ENCODE measurements at places on chromosomes 2 and 18.
A peak's percentile ranks its signal among the peaks of the same experiment; 100 is the strongest.

DNA sequence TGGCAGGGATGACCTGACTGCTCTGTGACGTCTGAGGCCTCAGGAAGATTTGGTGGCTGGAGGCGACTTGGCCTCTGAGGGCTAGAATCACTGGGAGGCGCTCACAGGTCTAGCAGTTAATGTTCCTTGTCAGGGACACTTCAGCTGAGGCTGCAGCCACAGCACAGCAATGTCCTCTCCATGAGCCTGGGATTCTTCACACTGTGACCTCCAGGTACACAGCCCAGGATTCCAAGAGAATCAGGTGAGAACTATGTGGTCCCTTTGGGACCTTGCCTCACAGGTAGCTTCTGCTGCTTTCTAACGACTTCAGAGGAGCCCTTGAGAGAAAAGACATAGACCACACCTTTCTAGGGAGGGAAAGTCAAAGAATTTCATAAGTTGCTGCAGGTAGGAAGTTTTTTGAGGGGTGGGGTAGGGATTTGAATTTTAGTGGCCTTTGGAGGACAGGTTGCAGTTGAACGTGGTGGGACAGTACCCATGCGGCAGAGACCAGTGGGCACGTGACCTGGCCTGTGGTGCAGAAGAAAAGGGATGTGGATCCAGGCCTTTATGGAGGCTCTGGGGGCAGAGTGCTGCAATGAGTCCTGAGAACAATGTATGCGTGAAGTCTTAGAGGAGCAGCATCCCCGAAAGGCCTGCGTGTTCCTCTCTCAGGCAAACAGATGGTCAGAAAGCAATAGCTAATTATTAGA is 86.2 kb downstream of the LYPD1 start:
- DNase-seq, result no peak

GRCh38 chr18:48711651-48712486 is 173.0 kb downstream of the CTIF start:
- DNase-seq, result no peak

DNA sequence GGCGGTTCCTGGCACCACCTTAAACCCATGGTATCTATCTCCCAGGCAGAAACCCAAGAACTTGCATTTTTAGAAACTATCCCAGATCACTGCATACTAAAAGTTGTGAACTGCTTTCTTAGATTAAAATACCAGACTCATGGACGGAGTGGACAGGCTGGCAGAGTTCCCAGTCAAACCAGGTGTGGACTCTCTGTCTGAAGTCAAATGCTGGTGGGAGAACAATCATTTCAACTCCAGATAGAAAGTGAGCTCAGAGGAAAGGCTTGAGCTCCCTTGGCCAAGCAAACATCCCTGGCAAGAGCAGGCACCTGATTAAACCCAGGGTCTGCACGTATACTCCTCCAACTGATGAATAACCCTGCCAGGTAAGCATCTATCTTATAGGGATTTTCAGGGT is 19.5 kb downstream of the NXPH2 start:
- no peak for DNase-seq

DNA sequence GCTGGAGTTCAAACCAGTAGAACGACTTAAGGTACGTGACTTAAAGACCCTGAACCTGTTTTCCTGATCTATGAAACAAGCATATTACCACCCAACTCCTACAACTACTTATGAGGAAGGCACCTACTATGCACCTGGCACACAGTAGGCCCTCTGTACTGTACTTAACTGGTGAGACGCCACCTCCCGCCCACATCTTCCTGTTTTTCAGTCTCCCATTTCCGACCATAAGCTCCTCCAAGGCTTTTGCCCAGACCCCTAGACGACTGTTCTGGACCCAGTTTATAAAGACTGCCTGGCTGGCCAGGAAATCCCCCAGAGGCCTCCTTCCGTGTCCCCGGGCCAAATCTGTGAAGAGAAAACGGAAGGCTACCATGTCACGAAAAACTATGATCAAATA is 1.5 kb downstream of the GALNT14 start:
- DNase-seq, result no peak

- DNase-seq, result no peak
These were observed 37.9 kb downstream of the NCK2 start for GRCh38 chr2:105782646-105783045.

- DNase-seq, result no peak
These were observed 77.8 kb upstream of the HS6ST1 start for GRCh38 chr2:128396500-128396891.

GRCh38 chr2:74575320-74575719 is 20.8 kb downstream of the DOK1 start:
- DNase-seq, result no peak

DNA sequence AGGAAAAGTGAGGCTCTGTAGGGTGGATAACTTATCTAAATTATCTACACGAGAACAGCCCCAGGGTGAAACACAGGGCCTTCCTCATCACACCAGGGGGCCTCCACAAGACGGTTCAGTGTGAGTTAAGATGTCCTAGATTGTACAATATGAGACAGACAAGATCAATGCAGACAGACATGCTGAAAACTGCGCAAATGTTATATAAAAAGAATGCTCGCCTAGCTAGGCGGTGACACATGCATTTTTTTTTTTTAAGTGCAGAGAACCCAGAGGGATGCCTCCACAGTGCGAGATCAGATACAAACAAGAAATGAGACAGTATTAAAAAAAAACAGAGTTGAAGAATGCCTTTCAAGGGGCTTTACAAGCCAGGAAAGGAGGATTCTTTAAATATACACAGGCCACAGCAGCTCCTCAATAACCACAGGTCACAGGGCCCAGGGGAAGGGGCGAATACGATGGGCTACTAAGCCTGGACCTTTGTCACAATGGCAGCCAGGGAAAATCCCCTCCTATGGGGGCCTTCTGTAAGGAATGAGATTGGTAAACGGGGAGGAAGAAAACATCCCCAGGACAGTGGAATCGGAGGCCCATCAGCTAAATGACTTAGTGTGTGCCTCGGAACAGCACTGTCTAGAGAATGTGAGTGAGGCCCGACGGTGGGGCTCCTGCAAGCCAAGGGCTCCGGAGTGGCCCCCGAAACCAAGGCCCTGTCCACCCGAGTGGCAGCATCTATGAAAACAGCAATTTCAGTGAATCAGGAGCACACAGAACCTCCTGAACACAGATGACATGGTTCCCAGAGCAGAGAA is 48.9 kb downstream of the ADCY3 start:
- no peak for DNase-seq

DNA sequence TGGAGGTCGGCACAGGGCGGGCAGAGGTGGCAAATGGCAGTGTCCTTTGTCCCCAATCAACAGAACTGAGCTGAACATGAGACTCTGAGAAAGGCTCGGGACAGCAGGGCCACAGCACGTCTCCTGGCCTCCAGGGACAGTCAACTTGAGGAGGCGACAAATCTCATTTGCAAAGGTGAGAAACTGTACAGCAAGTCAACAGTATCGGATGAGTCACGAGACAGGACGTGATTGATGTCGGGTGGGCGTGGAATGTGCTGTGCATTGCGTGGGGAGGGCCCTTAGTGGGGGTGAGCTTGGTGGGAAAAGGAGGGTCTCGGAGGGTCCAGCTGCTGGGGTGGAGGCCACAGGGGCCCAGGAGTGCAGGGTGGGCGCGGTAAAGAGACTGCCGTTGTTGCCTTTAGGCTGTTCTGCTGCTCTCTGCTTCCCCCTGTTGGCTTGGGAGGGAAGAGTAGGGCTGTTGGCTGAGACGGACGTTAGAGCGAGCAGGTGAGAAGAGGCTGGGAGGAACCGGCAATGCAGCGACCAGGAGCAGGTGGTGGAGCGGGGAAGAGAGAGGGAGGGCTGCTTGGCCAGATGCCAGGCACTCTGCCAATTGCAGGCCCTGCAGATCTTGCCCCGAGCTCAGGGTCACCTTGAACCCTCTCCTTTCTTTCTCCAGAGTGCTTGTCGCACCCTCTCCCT is 164.3 kb downstream of the BCL2 start:
- peak; percentile 80 for DNase-seq

- DNase-seq, result no peak
These were observed 18.2 kb downstream of the AFTPH start for GRCh38 chr2:64542071-64543007.

GRCh38 chr2:28997237-28997846 is 16.2 kb downstream of the TOGARAM2 start:
- DNase-seq, result no peak

DNA sequence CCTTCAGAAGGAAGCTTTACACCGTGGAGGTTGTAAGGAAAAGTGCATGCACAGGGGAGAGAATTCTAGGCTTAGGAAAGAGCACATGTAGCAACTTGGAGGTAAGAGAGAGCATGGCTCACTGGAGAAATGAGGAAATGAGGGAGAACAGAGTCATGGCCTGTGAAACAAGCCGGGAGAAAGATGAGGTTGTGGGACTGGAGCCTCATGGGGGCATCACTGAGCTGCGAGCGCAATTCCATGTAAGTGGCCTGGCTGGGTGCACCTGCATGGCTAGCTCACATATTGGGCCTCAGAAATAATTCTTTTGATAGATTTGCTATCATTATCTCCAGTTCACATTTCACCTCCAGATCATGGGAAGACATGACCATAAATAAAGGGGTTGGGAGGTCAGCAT is 785.5 kb upstream of the RAB6C start:
- no peak for DNase-seq

GRCh38 chr2:119387381-119388129 is 20.8 kb downstream of the DBI start:
- DNase-seq, result peak; percentile 38

DNA sequence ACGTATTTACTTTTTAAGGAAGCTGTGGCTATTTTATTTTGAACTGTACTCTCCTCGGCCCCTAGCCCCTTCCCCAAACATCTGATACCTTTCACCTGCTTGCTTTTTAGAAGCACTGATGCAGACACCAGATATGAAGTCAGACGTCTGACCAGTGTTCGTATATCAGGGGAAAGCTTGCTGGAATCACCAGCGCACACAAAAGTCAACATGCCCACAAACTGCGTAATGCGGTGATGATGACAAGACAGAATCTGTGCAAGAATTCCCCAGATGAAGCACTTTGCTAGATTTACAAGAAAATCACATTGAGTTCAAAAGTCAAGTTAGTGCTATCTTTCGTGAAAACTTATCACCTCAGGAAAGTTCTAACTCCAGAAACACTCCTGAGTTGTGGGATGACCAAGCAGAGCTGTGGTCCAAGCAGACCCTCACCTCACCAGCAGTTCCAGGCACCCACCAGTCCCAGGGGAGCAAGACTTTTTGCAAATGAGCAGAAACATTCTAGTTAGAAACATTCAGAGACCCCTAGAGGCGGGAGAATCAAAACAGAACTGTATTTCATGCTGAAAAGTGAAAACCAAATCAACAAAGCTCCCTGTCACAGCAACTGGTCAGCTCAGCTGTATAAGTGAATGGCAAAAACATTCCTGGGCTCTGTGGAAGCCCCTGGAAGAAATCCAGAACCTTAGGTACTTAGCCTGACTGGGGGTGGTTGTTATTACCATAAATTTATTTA is 55.7 kb downstream of the INO80C start:
- no peak for DNase-seq

DNA sequence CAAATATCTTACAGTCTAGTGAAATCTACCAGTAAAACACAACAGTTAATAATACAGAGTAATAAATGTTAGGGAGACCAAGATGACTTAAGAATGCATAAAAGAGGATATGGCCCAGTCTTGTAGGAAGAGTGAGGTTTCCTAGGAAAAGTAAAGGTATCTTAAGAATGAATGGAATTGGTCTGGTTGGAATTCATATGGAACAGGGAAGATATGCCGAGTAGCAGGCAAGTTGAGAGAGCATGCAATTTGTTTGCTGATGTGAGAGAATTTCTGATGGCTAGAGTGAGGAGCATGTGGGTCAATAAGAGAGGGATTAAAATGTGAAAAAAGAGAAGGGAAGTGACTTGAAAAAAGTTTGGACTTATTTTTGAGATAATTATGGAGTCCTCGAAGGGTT is 512.9 kb upstream of the ZEB2 start:
- DNase-seq, result no peak

DNA sequence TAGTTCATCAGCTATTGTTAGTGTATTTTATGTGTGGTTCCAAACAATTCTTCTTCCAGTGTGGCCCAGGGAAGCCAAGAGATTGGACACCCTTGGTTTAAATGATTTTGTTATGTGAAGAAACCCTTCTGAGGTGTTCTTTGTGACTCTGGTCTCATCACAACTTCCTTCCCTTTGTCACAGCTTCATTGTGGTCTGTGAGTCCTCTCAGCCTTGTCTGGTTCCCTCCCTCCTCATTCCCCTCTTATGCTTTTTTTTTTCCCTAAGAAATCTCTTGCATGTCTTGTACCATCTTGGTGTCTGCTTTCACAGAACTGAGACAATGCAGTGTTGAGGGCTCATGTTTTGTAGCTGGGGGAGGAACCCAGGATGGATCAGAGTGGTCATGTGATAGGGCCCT is 118.9 kb downstream of the TMEM182 start:
- no peak for DNase-seq

- DNase-seq, result no peak
These were observed 2.9 kb downstream of the RHBDD1 start for GRCh38 chr2:226838722-226839121.

- no peak for DNase-seq
These were observed 112.2 kb downstream of the CPO start for GRCh38 chr2:207051385-207051965.

GRCh38 chr2:83531206-83531826 is 927.8 kb downstream of the SUCLG1 start:
- DNase-seq, result no peak

DNA sequence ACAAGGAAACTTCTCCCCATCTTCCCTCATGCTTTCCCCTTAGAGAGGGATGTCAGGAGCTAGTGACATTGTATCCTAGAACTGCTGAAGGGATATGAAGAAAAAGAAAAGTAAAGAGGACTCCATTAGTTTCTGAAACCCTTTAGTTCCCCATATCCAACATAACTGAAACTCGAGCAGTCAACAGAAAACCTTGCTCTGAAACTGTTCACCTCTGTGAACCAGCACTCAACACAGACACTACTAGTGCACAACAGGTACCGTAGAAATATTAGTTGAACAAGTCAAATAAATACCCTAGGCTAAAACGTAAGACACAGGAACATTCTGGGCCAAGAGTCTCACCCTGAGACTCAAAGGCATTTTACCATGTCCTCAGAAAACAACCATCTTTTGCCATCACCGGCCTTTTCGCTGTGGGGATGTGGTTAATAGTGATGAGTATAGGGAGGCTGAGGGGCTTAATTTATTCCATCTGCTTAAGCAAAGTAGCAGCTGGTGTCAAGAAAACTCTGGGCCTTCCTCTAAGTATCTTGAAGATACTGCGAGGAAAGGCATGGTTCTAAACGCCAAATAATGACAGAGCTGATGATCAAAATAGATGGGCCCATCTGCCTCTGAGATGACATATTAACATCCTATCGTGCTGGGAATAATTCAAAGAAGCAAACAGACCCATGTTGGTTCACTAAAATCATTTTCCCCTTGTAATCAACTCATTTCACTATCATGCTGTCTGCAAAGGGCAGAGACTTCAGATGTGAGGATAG is 156.8 kb downstream of the STK39 start:
- DNase-seq, result no peak

Data from stimulated activated CD4-positive, alpha-beta T cell treated with anti-CD3 and anti-CD28 coated beads, Interleukin-4, amount 100 ng/mL, for 1 hour (primary cell).